Activated CD8-positive, alpha-beta memory T cell treated with anti-CD3 and anti-CD28 coated beads for 1 hour (primary cell): ENCODE measurements at places on chromosomes 2 and 18.

DNA sequence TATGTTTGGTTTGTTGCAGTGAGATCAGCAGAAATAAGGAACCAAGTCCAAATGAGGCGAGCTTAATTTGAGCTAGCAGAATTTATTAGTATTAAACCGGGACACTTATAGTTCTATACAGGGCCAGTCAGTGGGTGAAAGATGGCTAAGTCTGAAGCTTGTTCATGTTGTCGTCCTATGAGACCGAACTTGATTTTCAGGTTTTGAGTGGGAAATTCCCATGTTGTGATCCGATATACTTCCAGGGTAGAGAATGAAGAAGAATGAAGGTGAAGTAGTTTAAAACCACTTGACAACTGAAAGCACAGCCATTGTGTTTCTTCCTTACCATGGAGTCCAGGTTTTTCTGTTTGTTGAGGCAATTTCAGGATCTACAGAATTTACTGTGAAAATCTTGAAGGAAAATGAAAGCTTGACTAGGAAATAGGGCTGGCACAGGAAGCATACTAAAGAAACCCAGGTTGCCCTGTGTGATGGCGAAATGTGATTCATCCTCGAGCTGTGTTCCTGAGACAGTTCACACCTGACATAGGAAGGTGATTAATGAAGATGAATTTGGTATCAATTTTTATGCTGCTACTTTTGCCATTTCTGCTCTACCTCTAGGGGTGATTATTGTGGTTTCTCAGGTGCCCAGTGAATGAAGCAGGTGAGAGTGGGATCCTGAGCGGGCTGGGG is 37.6 kb upstream of the MGAT5 start:
- DNase-seq, result no peak

- DNase-seq, result no peak
These were observed 549.0 kb upstream of the PKDCC start for GRCh38 chr2:41498781-41499180.

GRCh38 chr2:157427003-157427921 is 16.6 kb downstream of the CYTIP start:
- DNase-seq, result no peak

- no peak for DNase-seq
These were observed 179.4 kb downstream of the SEPTIN10 start for GRCh38 chr2:109434351-109434750.

- peak; percentile 51 for DNase-seq
These were observed 59.4 kb downstream of the DGKD start for GRCh38 chr2:233413559-233414272.

DNA sequence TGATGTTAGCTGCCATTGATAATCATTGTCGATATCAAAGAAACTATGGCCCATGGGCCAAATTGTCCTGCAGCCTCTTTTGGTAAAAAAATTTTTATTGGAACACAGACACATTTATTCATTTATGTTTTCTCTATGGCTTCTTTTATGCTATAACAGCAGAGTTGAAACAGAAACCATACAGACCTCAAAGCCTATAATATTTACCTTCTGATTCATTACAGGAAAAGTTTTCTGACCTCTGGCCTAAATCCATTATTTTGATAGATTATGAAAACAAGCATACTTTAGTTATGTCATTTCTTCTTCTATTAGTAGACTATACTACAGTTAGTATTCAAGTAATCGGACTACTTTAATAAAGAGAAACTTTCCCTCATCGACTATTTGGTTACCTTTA is 349.7 kb upstream of the GALNT5 start:
- no peak for DNase-seq

- DNase-seq, result no peak
These were observed 862.3 kb upstream of the GCFC2 start for GRCh38 chr2:76572981-76573380.

- no peak for DNase-seq
These were observed 9.4 kb upstream of the ARHGAP28 start for GRCh38 chr18:6719910-6720683.

GRCh38 chr2:161570424-161571050 is 53.7 kb upstream of the SLC4A10 start:
- no peak for DNase-seq

DNA sequence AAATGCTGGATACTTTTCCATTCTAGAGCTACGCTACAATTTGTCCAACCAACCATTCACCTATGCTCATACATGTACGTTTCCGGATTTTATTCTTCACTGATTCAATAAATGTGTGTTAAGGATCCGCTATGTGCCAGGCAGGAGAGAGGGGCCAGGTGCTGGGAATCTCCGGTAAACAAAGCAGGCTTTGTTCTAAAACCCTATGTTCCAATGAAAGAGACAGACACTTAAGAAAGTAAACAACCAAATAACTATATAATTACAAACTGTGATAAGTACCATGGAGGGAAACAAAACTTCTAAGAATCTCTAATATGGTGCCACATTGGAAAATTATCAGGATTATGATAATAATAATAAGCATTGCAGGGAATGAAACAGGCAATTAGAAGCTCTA is 22.2 kb upstream of the POMC start:
- no peak for DNase-seq

DNA sequence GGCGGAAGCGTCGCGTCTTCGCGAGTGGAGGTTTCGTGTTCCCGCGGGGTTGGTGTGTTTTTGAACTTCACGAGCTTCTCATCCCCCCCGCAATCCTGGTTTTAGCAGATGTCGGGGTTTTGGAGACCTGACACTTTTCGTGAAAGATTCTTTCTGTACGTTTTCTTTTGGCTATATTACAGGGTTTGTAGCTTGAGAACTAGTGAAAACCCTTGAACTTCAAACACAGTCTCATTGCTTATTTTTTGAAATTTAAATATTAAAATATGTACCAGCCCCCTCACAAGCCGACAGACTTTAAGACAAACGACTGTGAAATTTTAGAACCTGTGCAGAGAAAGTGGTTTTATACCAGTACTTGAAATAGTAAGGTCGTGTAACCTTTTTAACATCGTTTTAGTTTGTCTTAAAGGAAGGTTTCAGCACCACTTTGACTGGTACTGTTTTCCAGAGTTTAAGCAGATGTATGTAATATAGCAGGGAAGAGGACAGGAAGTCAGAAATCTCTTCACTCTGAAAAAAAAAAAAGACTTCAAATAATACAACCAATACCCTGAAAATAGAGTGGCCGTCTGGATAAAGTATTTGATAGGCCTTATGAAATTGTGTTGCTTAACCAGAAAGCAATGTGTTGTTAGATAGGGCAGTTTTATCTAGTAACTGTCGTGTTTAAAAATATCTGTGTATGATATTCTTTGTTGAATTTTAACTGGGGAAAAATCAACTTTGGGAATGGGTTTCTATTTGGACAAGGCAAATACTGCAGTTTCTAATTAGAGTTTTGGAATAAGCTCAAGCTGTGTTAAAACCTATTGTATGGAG is 1.4 kb downstream of the SPATS2L start:
- DNase-seq, result no peak

- no peak for DNase-seq
These were observed 134.3 kb upstream of the PIEZO2 start for GRCh38 chr18:11283479-11284161.

DNA sequence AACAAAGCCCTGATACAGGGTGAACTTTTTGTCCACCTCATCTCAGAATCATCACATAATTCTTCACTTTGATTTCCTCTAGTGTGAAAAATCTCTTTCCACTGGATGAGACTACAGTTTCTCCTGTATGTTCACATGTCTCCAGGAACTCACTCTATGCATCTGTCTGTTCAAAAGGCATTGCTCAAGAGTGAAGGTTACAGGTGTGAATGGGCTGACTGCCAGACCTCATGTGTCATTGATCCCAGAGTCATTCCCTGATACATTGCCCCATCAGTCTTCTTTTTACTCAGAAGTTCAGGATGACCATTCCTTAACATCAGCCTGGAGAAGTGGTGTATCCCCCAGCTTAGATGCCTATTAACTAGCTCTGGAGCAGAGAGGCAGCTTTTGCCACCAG is 4.4 kb upstream of the DSC3 start:
- no peak for DNase-seq

DNA sequence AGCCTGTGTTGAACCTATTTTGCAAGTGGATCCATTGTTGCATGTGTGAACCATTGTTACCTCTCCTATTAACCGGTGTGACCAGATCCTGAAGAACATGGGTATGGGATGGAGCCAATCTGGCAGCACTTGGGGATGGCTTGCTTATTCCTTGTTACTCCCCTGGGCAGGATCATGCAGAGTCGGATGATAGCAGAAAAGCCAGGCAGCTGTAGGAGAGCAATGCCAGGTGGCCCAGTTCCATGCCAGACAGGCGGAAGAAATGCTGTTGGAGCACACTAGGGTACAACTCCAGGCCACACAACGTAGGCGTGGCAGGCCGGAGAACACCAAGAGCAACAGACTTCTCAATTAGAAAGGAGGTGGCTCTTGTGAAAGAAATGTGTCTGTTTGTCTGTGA is 16.3 kb upstream of the MYO1B start:
- no peak for DNase-seq

DNA sequence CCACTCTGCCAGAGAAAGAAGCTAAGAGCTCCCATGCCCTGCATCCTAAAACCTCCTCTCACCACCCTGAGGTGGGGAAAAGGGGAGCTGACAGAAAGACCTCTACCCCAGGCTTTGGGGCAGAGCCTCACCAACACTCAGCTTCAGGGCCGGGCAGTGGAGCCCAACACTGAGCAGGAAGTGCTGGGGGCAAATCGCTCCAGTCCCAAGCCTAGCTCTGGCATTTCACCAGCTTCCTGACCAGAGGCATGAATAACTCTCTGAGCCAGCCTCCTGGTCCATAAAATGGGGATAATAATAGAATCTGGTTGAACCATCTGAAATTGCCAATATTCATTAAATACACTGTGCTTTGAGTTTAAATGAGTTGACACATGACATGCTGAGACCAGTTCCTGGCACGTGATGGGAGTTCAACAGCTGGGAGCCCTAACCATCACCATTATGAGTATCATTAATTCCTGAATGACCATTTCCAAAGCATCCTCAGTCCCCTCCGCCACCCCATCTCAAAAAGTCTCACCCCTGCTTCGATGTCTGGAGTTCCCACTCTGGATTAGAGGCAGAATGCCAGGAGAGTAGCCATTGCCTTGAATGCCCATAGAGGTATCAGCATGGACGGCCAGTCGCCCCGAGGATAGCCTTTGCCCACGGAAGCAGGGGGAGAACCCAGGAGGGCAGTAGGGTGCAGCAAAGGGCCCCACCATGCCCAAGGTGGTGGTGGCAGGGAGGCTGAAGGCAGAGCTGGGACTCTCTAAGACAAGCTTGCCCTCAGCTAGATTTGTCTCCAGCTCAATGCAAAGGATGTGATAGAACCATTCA is 153.4 kb downstream of the TNS1 start:
- DNase-seq, result no peak

- no peak for DNase-seq
These were observed 120.4 kb downstream of the ZNF516 start for GRCh38 chr18:76374330-76375281.

DNA sequence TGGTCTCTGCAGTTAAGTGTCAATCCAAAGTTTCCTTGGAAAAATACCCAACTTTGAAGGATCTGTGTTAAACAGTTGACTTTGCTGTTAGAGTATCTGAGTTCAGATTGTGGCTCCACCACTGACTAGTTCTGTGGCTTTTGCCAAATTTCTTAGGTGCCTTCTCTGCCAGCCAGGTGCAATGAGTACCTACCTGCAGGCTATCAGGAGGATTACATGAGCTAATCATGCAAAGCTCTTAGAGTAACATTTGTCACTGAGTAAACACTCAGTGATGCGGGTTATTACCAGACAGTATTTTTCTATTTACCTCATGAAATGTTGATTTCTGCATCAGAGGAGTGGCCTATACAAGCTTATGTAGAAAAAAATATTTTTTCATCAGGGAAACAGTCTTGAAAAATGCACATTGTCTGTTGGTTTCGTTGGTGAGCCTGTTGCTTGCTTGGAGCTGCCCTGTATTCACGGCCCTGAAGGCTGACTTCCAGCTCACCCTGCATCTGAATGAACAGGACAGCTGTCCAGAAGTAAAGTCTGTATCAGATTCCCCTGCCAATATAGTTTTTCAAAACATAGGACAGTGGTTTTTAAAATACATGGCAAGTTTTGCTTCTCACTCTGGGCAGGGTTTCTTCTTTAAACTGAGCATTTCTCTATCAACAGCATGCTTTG is 235.1 kb downstream of the CDCA7 start:
- no peak for DNase-seq

DNA sequence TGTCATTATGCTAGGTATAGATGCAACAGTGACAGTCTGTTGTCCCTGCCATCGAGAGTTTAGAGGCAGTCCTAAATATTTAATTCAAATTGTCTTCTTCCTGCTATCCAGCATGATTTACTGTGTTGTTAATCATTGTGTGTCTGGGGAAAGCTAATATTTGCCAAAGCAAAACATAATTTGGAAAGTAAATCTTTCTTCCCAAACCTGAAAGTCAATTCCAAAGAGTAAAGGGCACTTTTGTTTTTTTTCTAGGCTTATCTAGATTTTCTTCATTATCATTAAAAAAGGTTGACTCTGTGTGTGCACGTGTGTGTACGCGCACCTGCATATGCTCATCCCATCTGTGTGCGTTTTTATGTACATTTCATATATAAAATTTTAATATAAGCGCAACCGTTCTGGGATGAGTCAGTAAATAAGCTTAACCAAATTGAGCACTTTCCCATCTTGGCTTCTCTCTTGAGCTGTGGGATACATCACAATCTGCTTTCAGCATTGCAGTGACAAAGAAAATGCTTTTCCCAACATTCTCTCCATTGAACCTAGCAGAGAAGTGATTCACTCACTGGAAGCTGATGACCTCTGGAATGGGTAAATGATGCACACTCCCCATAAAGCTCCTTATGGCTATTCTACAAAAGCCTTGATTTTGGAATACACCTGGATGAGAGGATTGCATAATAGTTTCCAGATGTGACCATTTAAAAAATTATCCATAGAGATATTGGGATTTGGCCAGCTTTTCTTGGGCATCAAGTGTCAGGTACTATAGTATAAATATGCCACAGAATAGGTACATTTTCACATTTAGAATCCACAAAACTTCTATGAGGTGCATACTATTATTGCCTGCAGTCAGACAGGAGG is 488.4 kb downstream of the ADCYAP1 start:
- DNase-seq, result no peak

GRCh38 chr2:171529914-171530313 is 7.6 kb downstream of the CYBRD1 start:
- DNase-seq, result no peak

DNA sequence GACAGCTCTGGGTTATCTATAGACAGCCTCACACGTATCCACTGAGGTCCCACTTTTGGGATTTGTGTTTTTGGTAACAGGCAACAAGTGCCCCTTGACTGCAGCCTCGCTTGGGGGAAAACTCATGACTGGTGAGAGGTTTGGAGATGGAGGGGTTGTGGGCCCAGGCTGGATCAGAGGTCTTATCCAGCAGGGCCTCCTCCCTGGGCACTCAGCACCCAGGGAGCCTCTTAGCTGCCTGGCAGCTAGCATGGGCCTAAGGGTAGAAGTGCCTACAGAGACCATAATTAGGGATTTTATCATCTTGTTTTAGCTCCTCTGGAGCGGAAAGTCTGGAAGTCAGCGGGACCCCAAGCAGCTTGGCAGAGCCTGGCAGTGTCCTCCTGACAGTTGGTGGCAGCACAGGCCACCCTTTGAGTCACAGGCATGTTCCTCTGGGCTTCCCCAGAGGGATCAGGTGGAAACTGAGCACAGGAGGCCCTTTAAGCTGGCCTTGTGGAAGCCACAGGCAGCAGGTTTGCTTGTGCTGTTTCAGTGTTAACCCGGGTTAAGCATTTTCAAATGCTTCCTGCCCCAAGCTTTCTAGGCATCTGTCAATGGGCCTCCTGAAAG is 143.1 kb downstream of the KCTD1 start:
- DNase-seq, result no peak
